ENCODE measurements at places on chromosomes 2 and 18.

- DNase-seq = no peak
These were observed 57.6 kb downstream of the NPAS2 start for GRCh38 chr2:100877555-100877954.

DNA sequence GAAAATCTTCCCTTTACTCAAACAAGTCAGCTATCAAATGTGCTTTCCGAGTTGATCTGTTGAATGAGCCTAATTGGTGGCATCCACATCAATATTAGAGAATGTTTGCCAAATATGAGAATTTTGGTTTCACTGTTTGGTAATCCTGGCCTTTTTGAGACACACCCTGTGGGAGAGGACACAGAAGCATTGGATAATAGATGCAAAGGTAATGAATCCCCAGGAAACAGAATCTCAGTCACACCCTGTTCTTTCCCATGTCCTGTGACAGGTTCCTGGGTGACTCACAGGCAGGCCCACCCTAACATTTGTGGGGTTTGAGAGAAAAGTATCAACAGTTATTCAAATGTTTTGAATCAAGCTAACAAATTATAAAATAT is 99.8 kb upstream of the PELI1 start:
- no peak for DNase-seq

DNA sequence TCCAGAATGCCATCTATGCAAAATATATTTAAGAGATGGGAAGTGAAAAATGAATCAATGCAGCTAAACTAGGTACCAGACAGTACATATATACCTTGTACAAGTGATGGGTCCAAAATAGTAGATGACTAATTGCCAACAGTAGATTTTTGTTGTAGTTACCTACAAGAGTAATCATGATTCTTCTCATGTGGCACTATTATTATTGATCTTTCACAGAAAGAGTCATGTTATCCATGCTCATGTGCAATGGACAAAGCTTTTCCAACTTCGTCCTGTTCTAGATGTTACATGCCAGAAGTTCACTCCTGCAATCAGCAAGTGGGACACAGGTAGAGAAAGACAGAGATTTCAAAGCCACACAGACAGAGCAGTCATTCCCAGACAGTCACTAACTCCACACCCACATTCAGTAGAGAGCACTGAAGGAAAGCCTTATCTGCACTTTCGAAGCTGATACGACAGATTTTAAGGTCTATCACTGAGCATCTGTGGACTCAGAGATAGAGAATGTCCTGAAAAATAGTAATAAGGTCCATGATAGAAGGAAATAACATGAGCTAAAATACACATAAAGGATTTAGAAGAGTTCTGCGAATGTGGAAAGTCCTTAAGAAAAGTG is 101.6 kb upstream of the ITPRID2 start:
- DNase-seq = no peak

DNA sequence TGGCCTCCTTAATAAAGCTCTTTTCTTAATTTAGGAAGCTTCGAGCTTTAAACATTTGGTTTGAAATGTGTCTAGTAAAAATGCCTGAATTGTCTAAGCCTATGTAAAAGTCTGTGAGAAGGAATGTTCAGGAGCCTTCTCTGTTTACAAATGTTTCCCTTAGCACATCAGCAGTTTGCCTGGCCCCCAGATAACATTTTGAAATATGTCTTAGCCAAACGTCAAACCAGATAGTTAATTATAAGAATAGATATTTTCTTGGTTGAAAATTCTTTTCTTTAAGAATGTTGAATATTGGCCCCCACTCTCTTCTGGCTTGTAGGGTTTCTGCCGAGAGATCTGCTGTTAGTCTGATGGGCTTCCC is 498.6 kb downstream of the CCDC85A start:
- no peak for DNase-seq
